ENCODE measurements at places on chromosomes 1 and 21.

DNA sequence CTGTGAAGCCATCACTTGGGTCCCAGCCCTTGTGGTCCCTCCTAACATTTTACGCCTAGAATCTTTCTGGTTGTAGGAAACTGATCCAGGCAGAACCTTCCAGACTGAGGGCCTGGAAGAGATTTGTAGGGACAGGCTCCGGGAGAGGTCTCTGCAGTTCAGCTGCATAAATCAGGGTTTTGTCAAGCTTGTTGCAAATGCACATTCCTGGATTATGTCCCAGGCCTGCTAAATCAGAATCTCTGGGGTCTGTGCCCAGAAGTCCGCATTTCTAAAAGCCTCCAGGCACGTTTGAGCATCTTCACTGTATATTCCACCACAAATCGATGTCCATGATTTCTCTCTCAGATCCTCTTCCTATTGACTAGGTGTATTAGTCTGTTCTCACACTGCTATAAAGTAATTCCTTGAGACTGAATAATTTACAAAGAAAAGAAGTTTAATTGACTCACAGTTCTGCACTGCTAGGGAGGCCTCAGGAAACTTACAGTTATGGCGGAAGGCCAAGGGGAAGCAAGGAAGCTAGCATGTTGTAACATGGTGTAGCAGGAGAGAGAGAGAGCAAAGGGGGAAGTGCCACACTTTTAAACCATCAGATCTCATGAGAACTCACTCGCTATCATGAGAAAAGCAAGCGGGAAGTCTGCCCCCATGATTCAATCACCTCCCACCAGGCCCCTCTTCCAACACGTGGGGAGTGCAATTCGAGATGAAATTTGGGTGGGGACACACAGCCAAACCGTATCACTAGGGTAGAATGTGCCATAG lies 1.2 kb upstream of the FHAD1 start:
- no peak for DNase-seq

DNA sequence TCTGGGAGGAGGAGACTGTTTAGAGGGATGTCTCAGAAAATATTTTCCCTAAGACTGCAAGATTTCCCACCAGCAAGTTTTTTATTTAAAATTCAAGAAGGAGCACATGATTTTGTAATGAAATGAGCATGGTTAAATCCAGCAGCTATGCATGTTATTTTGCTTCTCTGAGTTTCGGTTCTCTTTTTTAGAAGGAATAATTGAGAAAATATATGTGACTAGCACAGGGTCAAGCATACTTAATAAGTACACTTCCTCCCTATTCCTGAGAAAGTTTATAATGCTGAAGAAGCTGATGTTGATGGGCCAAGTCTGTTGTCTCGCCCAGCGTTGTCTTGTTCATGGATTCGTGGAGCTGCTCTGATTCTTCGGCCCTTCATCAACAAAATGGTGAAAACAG lies 51.2 kb downstream of the EXO1 start:
- no peak for DNase-seq

DNA sequence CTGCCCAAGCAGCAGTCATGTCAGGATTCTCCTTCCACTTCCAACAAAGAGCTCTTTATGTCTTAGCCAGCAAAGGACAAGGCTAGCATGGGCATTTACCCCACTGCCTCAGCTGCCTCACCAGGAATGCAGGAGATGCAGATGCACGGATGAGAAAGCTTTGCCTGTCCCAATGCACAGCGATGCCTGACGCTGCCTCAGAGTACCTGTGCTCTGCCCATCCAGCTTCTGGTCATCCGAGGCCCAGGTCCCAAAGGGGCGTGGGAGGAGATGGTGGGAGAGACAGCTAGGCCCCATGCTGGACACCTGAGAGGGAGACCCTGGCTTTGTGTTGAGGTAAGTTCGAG lies 59.0 kb downstream of the IRF2BP2 start:
- no peak for DNase-seq

DNA sequence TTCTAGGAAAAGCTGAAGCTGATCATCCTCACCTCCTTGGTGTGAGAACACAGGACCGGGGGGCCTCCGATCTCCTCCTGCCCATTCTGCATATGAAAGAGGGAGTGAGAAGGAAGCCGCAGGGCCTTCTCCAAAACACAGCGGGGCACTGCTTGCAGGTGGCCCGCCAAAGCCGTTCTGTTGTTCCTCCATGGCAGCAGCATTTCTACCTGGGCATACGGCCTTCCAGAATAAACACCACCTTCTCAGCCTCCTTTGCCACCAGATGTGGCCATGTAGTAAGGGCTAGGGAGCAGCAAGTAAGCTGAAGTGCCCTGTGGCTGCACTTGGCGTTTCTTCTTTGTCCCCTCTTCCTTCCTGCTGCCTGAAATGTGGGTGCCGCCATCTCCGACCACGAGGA lies 214.9 kb downstream of the TOMM20 start:
- no peak for DNase-seq

- no peak for DNase-seq
These were observed 106.4 kb downstream of the ATF6 start for GRCh38 chr1:161872506-161872905.

- no peak for DNase-seq
These were observed 71.0 kb upstream of the LRRC53 start for GRCh38 chr1:74583397-74583796.

Data from NCI-H2029 (cell line).